ENCODE measurements at places on chromosomes 5 and 9.

DNA sequence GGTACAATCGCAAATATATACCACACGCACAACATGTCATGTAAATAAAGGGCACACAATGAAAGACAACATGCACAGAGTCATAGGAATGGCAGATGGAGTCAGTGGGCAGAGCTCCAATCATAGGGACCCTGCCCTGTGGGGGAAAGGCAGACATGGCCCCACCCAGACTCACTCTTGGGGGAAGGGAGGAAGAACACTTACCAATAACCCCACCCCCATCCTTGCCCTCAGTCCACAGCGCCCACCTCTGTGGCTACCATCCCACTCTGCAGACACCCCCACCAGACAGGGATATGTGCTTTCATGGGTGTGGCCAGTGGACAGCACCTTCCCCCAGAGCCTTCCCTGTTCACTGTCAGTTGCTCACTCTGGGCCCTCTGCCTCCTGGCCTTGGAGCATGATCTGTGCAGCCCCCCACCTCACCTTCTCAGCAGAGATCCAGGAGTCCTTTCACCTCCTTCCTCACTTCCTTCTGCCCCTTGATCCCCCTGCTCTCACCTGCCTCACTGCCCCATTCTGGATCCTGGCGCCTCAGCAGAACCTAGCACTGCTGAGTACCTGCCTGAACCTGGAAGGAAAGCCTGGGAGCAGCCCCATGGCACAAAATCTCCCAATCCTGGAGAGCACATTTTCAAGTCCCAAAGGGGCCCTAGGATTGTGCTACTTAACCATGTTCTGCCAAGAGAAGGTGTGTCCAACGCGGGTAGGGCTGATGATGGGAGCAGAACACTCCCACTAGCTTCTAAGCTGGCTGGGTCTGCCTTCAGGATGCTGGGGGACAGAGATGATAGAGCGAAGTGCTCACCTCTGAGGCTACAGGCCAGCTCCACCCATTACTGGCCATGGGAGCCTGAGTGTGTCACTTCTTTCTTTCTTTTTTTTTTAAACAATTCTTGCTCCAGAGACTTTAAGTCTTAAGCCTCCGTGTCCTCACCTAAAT lies 1.5 kb upstream of the PHF19 start:
- no peak for DNase-seq

DNA sequence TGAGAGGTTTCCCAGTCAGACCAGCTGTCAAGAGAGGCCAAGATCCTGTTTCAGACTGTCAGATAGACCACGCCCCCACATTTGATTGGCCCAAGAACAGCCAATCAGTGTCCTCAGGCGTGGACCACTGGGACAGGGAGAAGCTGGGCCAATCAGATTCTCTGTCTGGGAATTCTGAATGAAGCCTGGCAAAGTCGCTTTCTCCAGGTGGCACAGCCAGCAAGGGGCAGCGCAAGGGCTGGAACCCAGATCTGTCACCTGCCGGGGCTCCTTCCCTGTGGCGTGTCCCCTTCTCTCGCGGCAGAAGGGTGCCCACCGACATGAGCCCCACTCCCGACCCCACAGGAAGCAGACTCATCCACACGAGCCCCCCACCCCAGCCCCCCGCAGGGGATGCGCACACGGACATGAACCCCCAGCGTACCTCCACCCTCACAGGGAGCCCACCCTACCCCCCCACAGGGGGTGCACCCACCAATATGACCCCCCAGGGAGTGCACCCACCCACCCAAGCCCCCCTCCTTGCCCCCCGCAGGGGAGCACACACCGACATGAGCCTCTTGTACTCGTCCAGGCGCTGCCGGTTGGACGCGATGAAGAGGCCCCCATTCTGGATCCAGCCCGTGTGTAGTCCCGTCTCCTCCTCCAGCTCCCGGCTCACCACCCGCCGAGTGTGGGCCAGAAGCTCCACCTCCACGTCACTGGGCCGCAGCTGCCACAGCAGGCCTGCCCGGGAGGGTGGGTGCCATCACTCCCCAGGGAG lies 6.1 kb downstream of the SARDH start:
- DNase-seq = peak; percentile 76

GRCh38 chr5:160506006-160507004 lies 84.7 kb downstream of the PTTG1 start:
- DNase-seq = no peak

DNA sequence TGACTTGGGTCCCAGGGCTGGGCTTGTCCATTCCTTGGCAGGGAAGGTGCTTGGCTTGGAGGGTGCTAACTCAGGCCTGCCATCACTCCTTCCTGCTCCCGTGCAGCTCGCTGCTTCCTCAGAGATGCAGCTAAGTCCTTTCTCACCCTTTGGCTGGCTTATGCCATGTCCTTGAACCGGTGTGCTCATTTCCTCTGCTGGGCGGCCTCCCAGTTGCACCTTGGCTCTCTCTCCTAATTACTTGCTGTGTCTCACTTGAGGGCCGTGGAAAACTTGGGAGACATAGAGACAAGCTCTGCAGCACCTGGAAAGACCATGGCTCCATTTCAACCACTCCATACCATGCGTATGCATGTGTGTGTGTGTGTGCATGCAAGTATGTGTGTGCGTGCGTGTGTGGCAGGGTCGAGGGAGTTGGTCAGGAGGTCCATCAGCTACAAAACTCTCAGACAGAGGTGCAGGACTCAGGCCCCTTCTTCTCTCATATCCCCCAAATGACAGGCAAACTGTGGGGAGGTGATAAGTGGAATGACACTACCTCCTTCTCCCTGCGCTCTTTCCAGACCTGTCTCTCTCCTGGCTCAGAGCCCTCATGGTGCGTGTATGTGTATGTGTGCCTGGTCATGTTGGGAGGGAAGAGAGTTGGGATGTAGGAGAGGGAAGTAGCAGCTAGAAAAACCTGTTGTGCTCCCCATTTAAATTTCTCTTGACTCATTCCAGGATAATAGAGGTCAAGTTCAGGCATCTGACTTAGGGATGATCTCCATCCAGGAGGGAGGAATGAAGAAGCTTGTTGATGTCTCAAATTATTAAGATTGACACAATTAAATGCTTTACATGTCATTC lies 17.6 kb upstream of the MTMR12 start:
- no peak for DNase-seq

DNA sequence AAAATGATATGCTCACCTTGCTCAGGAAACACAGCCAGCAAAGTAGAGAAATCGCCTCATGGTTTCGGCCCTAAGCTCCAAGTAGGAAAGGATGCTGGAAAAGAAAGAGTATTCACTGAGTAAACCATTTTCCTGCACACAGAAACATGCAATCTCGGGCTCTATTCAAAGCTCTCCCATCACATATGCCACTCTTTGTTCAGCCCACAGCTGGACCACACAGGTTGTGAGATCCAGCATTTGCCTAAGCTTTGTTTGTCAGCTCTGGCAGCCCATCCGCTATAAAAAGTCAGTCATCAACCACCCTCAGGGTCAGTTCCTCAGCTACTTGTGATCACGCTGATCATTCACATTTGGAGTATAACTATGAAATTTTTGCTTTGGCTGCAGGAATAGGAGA lies 96.5 kb upstream of the SMARCA2 start:
- peak; percentile 54 for DNase-seq

DNA sequence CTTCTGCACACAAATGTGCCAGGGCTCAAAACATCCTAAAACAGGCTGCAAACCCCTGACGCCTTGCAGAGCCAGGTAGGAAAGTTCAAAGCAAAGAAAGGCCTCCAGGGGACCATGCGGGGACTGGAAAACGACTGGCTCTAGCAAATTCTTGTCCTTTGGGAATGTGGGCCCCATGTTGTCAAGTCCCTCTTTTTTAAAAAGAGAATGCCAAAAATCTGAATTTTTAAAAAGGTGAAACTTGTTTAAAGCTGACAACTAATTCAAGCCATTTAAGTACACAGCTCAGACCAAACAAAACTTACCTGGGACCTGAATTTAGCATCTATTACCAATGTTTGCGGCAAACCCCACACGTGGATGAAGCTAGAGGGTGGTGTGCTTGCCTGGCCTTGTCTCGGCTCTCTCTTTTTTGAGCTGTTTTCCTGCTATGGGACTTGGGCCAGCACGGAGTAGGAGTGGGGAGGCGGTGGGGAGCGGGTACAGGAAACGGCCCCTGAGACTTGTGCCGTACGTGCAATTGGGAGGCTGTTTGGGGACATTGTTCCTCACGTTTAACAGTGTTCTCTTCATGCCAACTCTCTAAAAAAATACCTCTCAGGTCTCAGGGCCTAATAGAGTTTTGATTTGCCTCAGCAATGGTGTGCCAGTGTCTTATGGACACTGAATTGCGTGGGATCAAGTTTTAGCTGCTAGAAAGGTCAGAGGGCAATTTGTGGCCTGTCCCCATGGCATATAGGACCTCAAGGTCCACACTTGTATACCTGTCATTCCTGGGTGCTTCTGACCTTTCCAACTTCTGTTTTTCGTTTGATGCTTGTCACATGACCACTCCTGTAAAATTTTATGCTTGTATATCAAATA lies 15.1 kb upstream of the PHF19 start:
- no peak for DNase-seq

GRCh38 chr9:129624947-129625346 lies 1.0 kb upstream of the NTMT1 start:
- no peak for DNase-seq

GRCh38 chr9:134325096-134325812 lies 1.0 kb upstream of the RXRA start:
- no peak for DNase-seq

- no peak for DNase-seq
Measured at GRCh38 chr5:157741131-157741530, 2.4 kb upstream of the LSM11 start.

DNA sequence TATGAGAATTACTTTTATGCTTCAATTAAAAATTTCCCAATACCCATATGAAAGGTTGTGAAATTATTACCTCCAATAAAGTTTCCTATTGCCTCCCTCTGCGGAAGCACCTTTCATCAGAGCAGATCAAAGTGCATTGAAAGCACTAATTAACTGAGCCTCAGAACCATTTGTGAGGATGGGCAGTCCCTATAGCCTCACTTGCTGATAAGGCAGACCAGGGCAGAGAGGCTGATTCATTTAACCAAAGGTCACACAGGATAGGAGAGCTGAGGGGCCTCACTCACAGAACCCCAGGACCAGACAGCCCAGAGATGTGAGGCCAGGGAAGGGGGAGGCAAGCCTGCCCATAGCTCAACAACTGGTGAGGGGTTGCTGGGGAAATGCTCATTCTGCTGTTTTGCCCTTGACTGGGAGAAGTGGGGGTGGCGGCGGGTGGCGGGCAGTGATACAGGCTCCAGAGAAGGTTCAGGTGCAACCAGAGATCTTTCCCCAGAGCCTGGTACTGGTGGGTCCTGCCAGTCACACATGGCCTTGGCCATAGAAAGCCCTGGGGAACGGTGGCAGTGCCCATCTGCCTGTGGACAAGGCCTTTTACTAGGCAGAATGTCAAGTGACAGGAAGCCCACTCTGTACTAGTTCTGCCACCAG lies 57.9 kb downstream of the MACROH2A1 start:
- DNase-seq = no peak

DNA sequence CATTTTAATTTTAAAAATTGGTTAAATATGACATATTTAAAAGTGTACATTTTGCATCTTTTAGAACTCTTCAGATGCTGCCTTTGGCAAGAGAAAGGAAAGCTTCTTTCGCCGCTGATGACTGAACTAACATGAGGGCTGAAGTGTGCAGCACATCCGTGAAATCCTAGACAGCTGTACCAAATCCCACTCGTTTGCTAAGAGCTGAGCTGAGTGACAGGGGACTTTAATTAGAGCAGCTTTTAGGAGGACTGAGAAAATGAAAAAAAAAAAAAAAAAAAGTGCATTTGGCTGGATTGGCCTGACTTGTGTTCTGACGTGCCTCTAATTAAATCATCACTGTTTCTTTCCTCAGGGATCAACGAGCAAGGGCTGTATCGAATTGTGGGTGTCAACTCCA lies 271.3 kb downstream of the ARHGAP26 start:
- no peak for DNase-seq

- no peak for DNase-seq
Measured at GRCh38 chr5:96595300-96596090, 66.7 kb upstream of the CAST start.

All from ecto neural progenitor cell (in vitro differentiated cells).